ENCODE measurements at places on chromosomes 6 and 20. TPM values are rescaled to one million over a fixed set of nuclear protein-coding genes. Genes with fewer than 3 reads are reported as not detected.
A peak's percentile ranks its signal among the peaks of the same experiment; 100 is the strongest.

DNA sequence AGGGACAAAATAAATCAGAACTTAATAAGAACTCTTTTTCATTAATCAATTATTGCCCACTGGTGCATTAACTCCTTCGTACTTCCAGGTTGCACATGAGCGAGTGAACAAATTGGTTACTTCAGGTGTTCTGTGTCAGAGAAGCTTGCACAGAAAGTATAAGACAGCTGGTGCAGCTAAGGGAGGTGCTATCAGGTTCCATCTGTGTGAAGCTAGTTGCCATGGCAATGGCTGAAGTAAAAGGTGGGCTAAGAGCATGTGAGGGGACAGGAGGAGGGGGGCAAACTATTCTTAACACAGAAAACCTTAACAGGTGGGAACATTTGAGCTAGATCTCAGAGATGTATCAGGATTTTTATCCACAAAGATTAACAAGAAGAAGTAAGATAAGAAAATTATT, 81.6 kb downstream of the MANEA start:
- H3K36me3 ChIP-seq: no peaks in the 10 kb centered on the region
- DNase-seq: no peak
- H3K4me3 ChIP-seq: no peak overlapping the region
- peaks cover 2% of the 10 kb centered on the region for H3K27me3 ChIP-seq

DNA sequence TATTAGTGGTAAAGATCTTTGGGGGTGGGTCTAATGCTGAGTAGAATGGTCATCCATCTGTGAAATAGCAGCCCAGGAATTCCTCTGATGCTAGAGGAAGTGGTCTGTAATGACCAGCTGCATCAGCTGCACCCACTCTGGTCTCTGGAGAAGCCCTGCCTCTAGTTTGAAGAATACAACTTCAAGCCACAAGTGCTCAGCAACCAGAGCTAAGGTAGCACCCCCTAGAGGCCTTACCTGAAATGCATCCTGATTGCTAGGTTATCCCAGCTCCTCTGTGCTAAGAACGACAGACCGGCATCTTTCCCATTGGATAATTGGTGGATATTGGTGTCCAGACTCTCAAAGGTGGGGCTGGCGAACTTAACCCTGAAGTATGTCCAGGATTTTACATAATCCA, 58.2 kb downstream of the DNAH8 start:
- no peaks in the 10 kb centered on the region for H3K36me3 ChIP-seq
- no peak overlapping the region for H3K4me3 ChIP-seq
- peaks cover 11% of the 10 kb centered on the region for H3K27me3 ChIP-seq
- no peaks in the 10 kb centered on the region for H3K4me1 ChIP-seq
- peak; percentile 35 for DNase-seq

- peak overlapping the region; percentile 90 for H3K27ac ChIP-seq
- H3K4me3 ChIP-seq: peak overlapping the region; percentile 86
- H3K27me3 ChIP-seq: no peaks in the 10 kb centered on the region
- H3K4me1 ChIP-seq: peaks cover 45% of the 10 kb centered on the region
Measured at GRCh38 chr6:79076160-79076559, 1.9 kb downstream of the PHIP start.

DNA sequence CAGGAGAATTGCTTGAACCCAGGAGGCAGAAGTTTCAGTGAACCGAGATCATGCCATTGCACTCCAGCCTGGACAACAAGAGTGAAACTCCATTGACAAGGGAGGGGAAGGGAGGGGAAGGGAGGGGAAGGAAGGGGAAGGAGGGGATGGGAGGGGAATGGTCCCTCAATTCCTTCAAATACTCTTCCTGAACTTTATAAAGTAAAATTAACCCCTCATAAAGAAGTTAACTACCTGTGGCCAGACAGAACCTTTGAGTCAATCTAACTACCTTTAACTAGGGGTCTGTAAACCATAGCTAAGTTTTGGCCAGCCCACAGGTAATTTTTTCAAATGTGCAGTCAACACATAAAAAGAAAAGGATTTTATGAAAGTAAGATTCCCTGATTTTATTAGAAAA, 131.0 kb downstream of the ZMYND8 start:
- no peak overlapping the region for H3K27ac ChIP-seq
- H3K4me1 ChIP-seq: no peaks in the 10 kb centered on the region
- no peaks in the 10 kb centered on the region for H3K27me3 ChIP-seq
- no peak for DNase-seq

- H3K4me3 ChIP-seq: peak overlapping the region; percentile 96
- peak overlapping the region; percentile 93 for H3K27ac ChIP-seq
- no peaks in the 10 kb centered on the region for H3K27me3 ChIP-seq
- peaks cover 22% of the 10 kb centered on the region for H3K36me3 ChIP-seq
- H3K4me1 ChIP-seq: peaks cover 46% of the 10 kb centered on the region
Measured at GRCh38 chr6:53347921-53348370, 804 bp downstream of the ELOVL5 start.

- no peaks in the 10 kb centered on the region for H3K36me3 ChIP-seq
- H3K27ac ChIP-seq: no peak overlapping the region
- no peak overlapping the region for H3K4me3 ChIP-seq
- H3K27me3 ChIP-seq: peaks cover 2% of the 10 kb centered on the region
Measured at GRCh38 chr6:106849120-106849519, 125.4 kb downstream of the CD24 start.

- H3K27me3 ChIP-seq: no peaks in the 10 kb centered on the region
- H3K4me3 ChIP-seq: no peak overlapping the region
- H3K27ac ChIP-seq: no peak overlapping the region
- no peaks in the 10 kb centered on the region for H3K36me3 ChIP-seq
- no peak for DNase-seq
Measured at GRCh38 chr20:24736131-24736843, 212.8 kb upstream of the CST7 start.

DNA sequence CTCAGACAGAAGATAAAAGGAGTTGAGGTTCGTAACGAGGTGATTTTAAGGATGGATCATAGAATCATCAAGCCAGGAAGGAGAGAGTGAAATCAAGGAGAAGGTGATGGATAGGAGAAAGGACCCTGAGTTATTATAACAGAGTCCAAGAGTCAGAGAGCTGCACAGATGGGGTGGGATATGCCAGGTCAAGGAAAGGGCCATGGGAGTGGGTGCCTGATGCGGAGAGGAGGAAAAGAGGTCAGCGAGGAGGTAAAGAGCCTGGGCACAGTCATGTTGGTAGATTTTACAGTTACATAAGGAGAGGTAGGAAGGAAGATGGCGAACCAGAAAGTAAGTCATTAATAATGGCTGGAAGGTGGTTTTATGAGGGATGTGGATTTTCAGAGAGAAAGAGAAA, 114.9 kb downstream of the LAMA2 start:
- DNase-seq: no peak
- no peaks in the 10 kb centered on the region for H3K36me3 ChIP-seq
- H3K4me1 ChIP-seq: no peaks in the 10 kb centered on the region
- no peak overlapping the region for H3K27ac ChIP-seq
- peaks cover 2% of the 10 kb centered on the region for H3K27me3 ChIP-seq

DNA sequence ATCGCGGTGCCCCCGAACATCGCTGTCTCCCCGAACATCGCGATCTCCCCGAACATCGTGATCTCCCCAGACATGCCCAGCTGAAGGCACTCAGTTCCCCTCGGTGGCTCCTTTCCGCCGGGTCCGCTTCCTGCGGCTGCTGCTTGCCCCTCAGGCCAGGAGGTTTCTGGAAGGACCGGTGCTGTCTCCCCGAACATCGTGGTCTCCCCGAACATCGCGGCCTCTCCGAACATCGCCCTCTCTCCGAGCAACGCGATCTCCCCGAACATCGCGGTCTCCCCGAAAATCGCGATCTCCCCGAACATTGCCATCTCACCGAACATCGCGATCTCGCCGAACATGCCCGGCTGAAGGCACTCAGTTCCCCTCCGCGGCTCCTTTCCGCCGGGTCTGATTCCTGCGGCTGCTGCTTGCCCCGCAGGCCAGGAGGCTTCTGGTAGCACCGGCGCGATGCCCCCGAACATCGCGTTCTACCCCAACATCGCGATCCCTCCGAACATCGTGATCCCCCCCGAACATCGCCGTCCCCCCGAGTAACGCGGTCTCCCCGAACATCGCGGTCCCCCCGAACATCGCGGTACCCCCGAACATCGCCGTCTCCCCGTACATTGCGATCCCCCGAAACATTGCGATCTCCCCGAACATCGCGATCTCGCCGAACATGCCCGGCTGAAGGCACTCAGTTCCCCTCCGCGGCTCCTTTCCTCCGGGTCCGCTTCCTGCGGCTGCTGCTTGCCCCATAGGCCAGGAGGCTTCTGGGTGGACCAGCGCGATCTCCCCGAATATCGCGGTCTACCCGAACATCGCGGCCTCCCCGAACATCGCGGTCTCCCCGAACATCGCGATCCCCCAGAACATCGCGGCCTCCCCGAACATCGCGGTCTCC, 808 bp downstream of the ULBP1 start:
- H3K4me1 ChIP-seq: peaks cover 28% of the 10 kb centered on the region
- H3K4me3 ChIP-seq: peak overlapping the region; percentile 78
- peak overlapping the region; percentile 84 for H3K27ac ChIP-seq
- H3K36me3 ChIP-seq: peaks cover 3% of the 10 kb centered on the region
- peak; percentile 35 for DNase-seq

DNA sequence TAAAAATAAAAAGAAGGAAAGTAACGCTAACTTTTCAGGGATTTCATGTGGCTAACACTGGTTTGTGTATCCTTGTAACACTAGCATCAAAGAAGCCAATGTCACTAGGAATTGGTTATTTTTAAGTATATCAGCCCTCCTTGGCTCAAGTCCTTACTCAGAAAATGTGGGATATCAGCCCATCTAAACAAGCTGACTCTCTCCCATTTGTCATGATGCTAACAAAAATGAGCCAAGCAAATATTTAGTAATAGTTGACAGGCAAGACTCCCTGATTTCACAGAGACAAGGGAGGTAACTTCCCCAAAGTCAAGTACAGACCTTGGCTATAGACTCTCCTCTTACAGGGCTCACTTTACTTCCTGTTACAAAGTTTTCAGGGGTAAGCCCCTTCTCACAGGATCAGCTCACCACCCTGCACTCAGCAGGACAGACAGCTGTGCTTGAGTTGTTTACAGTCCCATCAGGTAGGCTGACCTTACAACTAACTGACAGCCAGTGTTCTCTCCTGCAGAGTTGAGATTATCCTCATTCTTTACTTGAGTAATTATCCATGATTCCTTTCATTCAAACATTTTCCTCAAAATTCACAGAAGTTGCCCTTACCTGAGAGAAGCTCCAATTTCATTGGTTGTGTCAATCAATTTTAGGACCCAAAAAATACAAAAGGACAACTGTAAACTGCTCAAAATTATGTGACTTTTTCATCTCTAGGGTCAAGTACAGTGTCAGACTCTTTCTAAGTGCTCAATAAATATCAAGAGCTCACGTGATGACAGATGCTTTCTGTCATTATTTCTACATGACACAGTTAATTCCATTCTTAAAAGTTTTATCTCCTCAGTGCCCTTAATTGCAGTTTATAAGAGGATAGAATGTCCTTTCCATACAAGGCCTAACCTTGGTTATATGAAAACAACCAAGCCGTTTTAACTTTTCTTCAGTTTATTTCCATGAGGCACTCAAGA, 38.1 kb upstream of the BMP5 start:
- H3K27ac ChIP-seq: no peak overlapping the region
- no peaks in the 10 kb centered on the region for H3K27me3 ChIP-seq
- H3K4me3 ChIP-seq: no peak overlapping the region
- no peak for DNase-seq
- H3K4me1 ChIP-seq: no peaks in the 10 kb centered on the region

DNA sequence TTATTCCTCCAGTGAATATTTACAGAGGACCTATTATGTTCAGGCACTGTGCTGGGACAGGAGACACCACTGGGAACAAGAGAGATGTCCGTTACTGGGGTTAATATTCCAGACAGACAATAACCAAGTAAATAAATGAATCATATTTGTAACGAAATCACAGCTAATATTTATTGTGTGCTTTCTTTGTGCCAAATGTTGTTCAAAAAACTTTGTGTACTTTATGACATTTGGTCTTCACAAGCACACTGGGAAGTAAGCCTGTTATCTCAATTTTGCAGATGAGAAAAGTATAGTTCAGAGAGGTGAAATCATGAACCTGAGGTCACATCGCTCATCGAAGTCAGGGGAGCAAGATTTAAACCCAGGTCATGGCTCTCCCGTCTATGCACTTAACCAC, 36.5 kb upstream of the PREX1 start:
- H3K27ac ChIP-seq: no peak overlapping the region
- H3K4me1 ChIP-seq: peaks cover 9% of the 10 kb centered on the region
- no peaks in the 10 kb centered on the region for H3K27me3 ChIP-seq
- no peaks in the 10 kb centered on the region for H3K36me3 ChIP-seq
- no peak overlapping the region for H3K4me3 ChIP-seq

- peaks cover 3% of the 10 kb centered on the region for H3K27me3 ChIP-seq
- no peaks in the 10 kb centered on the region for H3K36me3 ChIP-seq
- H3K4me3 ChIP-seq: no peak overlapping the region
- DNase-seq: no peak
- H3K27ac ChIP-seq: no peak overlapping the region
- H3K4me1 ChIP-seq: no peaks in the 10 kb centered on the region
Measured at GRCh38 chr6:114334237-114334636, 8.6 kb downstream of the HS3ST5 start.

- H3K27ac ChIP-seq: peak overlapping the region; percentile 92
- H3K27me3 ChIP-seq: no peaks in the 10 kb centered on the region
- H3K36me3 ChIP-seq: peaks cover 14% of the 10 kb centered on the region
- peaks cover 66% of the 10 kb centered on the region for H3K4me1 ChIP-seq
Measured at GRCh38 chr6:16711546-16712254, 49.6 kb downstream of the ATXN1 start.

DNA sequence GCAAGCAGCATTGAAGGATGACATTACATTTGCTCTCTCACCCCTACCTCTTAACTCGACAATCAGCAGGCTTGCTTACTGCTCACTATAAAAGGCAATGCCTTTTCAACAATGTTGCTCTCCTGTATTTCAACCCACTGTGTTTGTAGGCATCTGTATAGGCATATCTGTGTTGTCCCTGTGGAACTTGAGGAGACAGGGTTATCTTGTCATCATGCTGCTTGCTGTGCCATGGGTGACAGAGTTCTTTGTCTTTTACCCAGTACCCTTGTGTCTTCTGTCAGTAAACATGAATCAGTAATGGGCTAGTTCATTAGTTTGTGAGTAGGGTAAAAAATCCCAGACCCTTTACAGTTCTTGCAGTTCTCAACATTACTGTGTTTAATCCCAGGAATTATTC, 25.2 kb downstream of the PHF3 start:
- DNase-seq: no peak
- peaks cover 62% of the 10 kb centered on the region for H3K4me1 ChIP-seq
- H3K27ac ChIP-seq: no peak overlapping the region
- H3K36me3 ChIP-seq: peaks cover 6% of the 10 kb centered on the region
- no peaks in the 10 kb centered on the region for H3K27me3 ChIP-seq

DNA sequence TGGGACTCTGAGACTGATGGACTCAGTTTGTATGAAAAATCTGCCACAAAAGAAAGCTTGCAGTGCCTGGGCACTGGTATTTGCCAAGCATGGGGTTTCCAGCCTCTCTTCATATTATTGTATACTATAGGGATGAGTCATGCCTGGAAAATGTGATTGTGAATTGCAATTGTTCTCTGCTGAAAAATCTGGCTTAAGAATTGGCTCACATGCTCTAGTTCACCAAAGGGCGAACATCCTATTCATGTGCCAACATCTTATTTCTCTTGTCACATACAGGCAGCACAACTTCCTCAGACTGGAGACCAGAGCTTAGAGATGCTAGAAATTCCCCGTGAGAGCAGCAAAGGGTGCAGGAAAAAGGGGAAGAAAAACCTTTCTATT, 103.6 kb upstream of the KCNK16 start:
- no peak overlapping the region for H3K4me3 ChIP-seq
- no peak overlapping the region for H3K27ac ChIP-seq
- H3K27me3 ChIP-seq: no peaks in the 10 kb centered on the region
- DNase-seq: no peak

Gene GTSF1L
- total RNA-seq: not detected

Gene REV3L
- total RNA-seq: 20.1 TPM

Gene ATXN1
- total RNA-seq: 40.8 TPM

Gene BMP5
- total RNA-seq: not detected
